Neural crest cell (in vitro differentiated cells): ENCODE measurements at places on chromosomes 12 and 14.
A peak's percentile ranks its signal among the peaks of the same experiment; 100 is the strongest.

DNA sequence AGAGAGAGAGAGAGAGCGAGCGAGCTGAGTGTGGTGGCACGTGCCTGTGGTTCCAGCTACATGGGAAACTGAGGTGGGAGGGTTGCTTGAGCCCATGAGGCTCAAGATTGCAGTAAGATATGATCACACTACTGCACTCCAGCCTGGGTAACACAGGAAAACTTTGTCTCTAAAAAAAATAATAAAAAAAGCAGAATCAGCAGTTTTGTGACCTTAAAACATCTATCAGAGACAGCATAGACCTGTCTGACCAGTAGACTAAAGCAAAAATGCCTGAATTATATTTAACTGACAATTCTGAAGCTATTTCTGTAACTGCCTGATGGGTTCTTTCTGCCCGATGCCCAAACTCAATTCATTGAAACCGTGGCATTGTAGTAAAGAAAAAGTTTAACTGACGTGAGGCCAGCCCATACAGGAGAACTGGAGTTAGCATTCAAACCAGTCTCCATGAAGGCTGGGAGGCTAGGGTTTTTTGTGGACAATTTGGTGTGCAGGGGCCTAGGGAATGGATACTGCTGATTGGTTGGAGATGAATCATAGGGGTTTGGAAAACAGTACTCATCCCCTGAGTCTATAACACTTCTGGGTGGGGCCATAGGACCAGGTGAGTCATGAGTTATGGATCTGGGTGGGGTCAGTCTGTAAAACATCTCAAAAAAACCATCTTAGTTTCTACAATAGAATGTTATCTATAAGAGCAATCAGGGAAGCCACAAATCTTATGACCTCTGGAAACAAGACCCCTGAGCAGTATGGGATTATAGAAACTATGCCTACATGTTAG, 8.0 kb upstream of the RASSF8 start:
- no peaks in the 10 kb centered on the region for H3K4me1 ChIP-seq
- H3K4me3 ChIP-seq, result no peak overlapping the region
- H3K36me3 ChIP-seq, result peaks cover 12% of the 10 kb centered on the region
- no peak for DNase-seq
- H3K27ac ChIP-seq, result no peak overlapping the region

DNA sequence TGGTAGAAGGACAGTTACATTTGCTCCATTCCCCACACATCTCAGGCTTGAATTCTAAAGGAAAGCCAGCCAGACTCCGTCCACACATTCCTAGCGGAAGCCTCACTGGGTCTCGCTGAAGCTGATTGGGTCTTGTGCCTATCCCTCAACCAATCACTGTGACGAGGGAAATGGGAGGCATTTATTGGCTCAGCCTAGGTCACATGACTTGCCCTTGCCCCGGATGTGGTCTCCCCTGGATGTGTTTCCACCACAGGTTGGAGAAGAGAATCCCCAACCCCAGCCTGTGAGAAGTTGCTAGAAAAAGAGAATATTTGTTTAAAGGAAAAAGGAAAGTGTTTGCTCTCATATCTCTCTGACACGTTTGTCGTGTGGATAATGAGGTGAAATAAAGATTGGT, 93.4 kb downstream of the C12orf75 start:
- peaks cover 14% of the 10 kb centered on the region for H3K4me1 ChIP-seq
- DNase-seq, result no peak
- H3K36me3 ChIP-seq, result peaks cover 3% of the 10 kb centered on the region
- H3K27ac ChIP-seq, result no peak overlapping the region

DNA sequence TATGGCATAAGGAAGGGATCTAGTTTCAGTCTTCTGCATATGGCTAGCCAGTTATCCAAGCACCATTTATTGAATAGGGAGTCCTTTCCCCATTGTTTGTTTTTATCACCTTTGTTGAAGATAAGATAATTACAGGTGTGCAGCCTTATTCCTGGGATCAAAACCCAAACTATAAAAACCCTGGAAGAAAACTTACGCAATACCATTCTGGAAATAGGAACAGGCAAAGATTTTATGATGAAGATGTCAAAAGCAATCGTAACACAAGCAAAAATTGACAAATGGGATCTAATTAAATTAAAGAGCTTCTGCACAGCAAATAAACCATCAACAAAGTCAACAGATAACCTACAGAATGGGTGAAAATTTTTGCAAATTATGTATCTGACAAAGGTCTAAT, 128.5 kb upstream of the DCN start:
- H3K36me3 ChIP-seq, result no peaks in the 10 kb centered on the region
- H3K4me3 ChIP-seq, result no peak overlapping the region
- no peaks in the 10 kb centered on the region for H3K27me3 ChIP-seq
- no peak for DNase-seq
- H3K27ac ChIP-seq, result no peak overlapping the region

- no peak overlapping the region for H3K27ac ChIP-seq
- H3K27me3 ChIP-seq, result peaks cover 14% of the 10 kb centered on the region
- no peak overlapping the region for H3K4me3 ChIP-seq
- H3K36me3 ChIP-seq, result no peaks in the 10 kb centered on the region
- DNase-seq, result no peak
Observed at GRCh38 chr12:3931206-3931605, 58.0 kb upstream of the PARP11 start.

DNA sequence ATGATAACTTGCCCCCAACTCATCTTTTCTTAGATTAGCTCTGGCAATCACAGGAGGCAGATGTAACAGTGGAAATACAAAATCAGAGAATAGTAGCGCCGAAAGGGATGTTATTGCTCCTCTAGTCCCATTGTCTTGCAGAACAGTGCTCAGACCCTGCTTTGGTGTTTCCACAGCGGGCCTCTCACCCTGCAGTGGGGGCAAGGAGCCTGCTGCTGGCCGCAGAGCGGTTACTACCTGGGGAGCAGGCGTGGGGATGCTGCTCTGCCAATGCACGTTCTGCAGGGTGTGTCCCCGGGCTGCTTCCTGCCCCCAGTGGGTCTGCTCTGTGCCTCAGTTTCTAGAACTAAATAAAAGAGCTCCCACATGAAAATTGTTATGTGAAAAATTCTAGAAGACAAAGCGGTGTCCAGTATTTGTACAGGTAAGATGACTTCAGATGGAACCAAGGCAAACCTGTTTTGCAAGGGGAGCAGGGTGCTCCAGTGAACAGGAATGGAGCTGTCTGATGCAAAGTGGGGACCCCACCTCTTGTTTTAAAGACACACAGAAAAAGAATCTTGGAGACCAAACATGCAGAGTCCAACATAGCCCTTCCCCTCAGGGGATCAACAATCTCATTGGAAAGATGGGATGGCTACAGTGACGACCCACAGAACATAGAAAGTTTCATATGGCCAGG, 35.5 kb downstream of the LRRC74A start:
- no peaks in the 10 kb centered on the region for H3K36me3 ChIP-seq
- DNase-seq, result no peak
- H3K4me1 ChIP-seq, result peaks cover 39% of the 10 kb centered on the region
- H3K27me3 ChIP-seq, result no peaks in the 10 kb centered on the region

DNA sequence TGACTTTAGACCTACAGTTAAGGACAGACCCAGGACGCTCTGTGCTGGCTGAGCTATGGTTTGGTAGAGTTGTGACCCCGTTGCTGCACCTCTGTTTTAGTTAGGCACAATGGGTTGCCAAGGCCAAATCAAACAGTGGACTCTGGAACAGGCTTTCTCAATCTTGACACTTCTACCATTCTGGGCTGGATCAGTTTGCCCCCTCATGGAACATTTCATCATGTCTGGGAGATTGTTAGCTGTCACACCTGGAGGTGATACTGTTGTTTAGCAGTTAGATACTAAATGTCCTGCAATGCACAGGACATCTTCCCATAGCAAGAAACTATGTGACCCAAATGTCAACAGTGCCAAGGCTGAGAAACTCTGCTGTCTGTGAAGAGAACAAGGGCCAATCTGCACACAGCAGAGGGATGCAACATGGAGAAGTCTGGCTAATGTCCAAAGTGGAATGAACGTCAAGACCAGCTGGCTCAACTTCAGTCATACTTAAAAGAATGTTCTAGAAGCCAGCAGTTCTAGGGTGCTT, 65.6 kb upstream of the DICER1 start:
- H3K27ac ChIP-seq, result no peak overlapping the region
- no peak overlapping the region for H3K4me3 ChIP-seq
- DNase-seq, result no peak
- peaks cover 10% of the 10 kb centered on the region for H3K4me1 ChIP-seq
- H3K36me3 ChIP-seq, result no peaks in the 10 kb centered on the region
- no peaks in the 10 kb centered on the region for H3K27me3 ChIP-seq

DNA sequence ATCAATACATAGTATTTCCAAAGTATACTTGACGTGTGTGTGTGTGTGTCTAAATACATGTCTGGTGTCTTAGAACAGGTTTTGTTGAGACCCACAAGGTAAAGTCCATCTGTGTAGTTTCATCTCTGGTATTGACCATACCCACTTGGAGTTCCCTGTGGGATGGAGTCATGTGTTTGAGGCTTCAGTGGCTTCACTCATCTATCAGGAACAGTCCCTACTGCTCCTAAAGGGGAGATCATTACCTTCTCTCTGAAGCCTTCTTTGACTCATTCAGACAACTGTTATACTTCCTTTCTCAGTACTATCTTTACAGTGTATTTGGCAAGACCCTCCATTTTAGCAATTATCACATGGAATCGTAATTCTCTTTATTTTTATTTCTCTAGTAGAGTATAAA, 14.2 kb downstream of the RAB21 start:
- peaks cover 15% of the 10 kb centered on the region for H3K36me3 ChIP-seq
- no peak for DNase-seq
- no peaks in the 10 kb centered on the region for H3K4me1 ChIP-seq
- no peak overlapping the region for H3K4me3 ChIP-seq
- H3K27ac ChIP-seq, result no peak overlapping the region
- no peaks in the 10 kb centered on the region for H3K27me3 ChIP-seq

DNA sequence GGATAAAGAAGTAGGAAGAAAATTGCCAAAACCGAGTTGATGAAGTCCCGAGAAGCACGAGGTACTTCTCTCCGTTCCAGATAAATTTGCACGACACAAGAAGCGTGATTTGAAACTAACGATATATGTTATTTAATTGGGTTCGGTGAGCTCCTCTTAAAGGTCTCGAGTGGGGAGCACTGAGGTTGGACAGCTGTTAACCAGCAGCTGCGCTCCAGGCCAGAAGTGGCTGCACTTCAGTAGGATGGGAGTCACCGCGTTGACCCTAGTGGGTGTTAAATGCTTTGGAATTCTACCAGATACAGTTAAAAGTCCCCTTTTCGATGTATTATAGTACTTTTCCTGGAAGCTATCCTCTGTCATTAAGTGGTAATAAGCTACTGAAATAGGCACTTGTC, 953 bp upstream of the DCAF5 start:
- peak overlapping the region; percentile 48 for H3K27ac ChIP-seq
- peak overlapping the region; percentile 91 for H3K4me3 ChIP-seq
- H3K4me1 ChIP-seq, result peaks cover 29% of the 10 kb centered on the region

DNA sequence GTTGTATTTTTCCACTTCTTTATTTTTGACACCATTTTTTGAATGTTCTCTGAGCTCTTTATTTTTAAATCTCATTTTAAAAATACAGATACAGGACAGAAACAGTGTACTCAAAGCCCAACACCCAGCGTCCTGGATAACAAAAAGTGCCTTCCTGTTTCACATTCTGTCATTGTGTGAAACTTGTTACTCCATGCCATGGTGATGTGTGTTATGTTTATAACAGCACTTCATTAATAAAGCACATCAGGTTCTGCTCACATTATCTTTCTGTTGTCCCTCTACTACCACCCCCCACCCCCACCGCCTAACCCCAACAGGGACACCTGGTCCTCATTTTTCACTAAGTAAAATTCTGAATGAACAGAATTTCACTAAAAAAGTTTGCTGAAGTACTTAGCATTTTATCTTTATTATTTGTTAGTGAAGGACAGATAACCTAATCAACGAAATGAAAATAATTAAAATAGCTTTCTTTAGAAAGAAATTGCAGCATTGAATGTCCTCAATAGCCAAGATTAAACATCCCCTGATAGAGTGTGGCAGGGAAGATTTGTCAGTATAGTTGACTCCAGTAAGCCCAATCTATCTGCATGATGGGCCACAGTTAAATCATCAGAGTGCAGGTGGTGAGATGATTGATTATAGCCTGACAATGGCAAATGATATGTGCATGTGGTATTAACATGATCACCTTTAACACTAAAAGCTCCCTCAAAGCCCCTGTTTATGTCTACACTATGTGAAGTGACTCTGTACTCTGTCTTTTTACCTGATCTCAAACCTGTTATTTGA, 153.9 kb downstream of the ACSS3 start:
- no peaks in the 10 kb centered on the region for H3K36me3 ChIP-seq
- no peak overlapping the region for H3K27ac ChIP-seq
- no peaks in the 10 kb centered on the region for H3K4me1 ChIP-seq
- H3K27me3 ChIP-seq, result no peaks in the 10 kb centered on the region

GRCh38 chr12:2016862-2017545, 12.7 kb upstream of the DCP1B start:
- H3K36me3 ChIP-seq, result no peaks in the 10 kb centered on the region
- H3K4me3 ChIP-seq, result no peak overlapping the region
- peaks cover 22% of the 10 kb centered on the region for H3K4me1 ChIP-seq
- no peak overlapping the region for H3K27ac ChIP-seq
- peaks cover 25% of the 10 kb centered on the region for H3K27me3 ChIP-seq

DNA sequence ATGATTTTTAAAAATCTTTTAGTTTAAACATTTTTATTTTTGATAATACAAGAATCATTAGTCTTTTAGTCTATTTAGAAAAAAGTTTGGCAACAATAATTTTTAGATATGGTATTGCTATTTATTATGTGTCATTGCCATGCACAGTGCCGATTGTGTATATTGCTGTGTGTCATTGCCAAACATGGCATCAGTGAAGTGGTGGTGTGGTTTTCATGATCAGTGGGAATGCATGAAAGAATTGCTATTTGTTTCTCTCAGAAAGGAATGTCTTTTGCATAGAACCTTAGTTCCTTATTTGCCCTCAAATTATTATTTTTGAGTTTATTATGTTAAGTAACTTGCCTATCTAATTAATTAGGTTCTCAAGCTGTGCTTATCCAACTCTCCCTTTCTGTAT, 397.5 kb upstream of the PDE3A start:
- DNase-seq, result no peak
- H3K27ac ChIP-seq, result peak overlapping the region; percentile 87
- no peak overlapping the region for H3K4me3 ChIP-seq
- H3K4me1 ChIP-seq, result peaks cover 42% of the 10 kb centered on the region
- no peaks in the 10 kb centered on the region for H3K27me3 ChIP-seq

GRCh38 chr12:91460469-91460868, 277.9 kb upstream of the DCN start:
- no peak overlapping the region for H3K4me3 ChIP-seq
- no peaks in the 10 kb centered on the region for H3K27me3 ChIP-seq
- H3K4me1 ChIP-seq, result peaks cover 11% of the 10 kb centered on the region
- no peak for DNase-seq
- H3K27ac ChIP-seq, result no peak overlapping the region
